ENCODE measurements at places on chromosomes 3 and 15.

- DNase-seq: no peak
Measured at GRCh38 chr15:27500206-27500605, 529.2 kb downstream of the GABRG3 start.

DNA sequence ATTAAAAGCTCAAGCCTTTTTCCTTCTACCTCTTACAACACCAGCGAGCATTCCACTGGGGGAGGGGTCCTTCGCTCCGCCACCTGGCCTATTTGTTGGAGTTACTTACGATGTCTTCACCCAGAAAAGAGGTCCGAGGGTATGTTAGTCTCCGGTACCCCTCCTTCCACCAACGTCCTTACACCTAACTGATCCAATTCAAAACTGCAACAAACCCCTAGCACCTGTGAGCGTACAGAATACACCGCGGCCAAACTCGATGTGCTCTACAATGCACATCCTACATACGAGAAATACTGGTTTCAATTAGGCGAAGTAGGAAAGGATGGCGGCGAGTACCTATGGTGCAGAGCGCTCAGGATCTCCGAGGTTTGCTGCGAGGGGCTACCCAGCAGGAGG is 944 bp downstream of the SLITRK3 start:
- DNase-seq: no peak

- no peak for DNase-seq
Measured at GRCh38 chr15:62257996-62258521, 93.0 kb upstream of the C2CD4B start.

DNA sequence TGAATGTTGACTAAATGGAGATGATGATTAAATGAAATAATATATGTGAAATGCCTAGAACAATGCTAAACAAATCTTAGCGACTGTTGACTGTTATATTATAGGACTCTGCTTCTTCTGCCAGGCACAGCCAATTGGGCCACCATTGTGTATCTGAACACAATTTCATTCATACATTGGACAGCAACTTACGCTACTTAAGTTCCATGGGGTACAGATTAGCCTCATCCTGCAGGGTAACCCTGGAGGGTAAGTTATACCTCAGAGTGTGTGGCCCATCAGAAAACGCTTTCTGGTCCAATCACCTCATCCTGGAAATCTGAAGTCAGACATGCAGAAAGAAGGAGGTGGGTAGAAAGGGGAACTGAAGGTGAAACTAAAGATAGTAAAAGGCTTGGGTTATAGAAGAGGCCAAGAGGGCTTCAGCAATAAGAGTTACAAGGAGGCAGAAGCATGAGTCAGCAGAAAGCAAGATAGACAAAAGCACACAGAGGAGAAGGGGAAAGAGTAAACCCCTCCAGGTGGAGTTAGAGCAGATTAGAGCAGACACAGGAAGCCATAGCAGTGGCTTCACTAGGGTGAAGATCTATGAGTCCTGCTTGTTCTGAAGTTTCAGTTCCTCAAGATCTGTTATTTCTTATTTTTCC is 119.3 kb upstream of the SLC24A5 start:
- DNase-seq: no peak

DNA sequence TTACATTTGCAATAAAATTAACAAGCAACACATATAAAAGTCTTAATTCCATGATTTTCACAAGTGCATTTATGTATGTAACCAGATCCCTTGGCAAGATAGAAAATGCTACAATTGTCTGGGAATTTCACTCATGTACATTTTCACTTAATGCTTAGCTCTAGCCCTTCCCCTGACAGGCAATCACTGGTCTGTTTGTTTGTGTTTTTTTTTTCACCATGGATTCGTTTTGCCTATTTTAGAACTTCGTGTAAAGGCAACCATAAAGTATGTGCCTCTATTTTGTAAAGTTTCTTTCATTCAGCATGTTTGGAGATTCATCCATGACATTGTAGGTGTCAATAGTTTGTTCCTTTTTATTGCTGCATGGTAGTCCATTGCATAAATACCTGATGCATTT is 260.9 kb upstream of the SLCO3A1 start:
- DNase-seq: no peak

DNA sequence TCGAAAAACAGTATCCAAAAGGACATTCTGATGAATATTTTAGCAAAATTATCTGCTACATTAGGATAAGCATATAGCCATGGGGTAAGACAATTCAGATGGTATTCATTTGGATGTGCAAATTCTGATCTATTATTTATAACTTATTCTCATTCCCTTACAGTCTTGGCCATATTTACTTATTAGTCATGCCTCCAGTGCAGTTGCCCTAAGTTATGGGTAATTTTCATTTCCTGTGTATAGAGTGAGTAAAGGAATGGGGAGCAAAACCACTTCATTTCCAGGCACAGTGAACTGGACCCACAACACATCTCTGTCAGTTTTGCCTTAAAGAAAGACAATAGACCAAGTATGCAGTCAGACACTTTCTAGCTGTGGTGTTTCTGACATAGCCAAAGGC is 134.3 kb downstream of the POLQ start:
- DNase-seq: no peak

DNA sequence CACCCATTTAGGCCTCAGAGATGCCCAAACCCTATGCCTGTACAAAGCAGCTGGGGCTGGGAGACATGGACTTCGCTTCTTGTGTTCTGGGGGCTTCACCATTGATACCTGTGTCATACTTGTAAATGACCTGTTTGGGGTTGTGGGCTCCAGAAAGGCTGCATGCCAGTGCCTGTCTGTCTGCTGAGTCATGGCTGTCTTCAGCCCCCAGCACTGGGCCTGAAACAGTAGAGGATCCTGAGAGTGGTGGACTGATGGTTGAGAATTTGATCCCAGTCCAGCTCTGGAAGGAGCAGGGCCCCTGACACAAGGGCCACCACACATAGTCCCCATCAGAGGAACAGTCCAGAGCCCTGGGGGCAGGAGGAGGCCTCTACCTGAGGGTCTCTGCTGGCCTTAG is 24.6 kb upstream of the APEH start:
- DNase-seq: no peak

DNA sequence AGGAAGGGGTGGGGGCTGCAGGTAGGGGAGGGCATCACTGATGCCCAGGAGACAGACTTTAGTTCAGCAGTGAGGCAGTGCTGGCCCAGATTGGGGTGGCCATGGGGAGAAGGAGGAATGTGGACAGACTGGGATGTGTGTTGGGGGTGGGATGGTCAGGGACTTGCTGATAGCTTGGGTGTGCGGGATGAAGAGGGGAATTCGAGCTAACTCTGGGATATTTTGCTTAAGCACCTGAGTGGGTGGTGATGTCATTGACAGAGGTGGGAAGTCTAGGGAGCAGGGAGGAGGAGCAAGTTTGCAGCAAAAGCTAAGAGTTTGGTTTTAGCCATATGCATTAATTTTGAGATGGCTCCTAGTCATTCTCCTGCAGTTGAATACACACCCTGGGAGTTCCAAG is 207.5 kb downstream of the RPLP1 start:
- DNase-seq: no peak

- DNase-seq: no peak
Measured at GRCh38 chr3:170003881-170004356, 33.9 kb upstream of the GPR160 start.

GRCh38 chr15:29438703-29439055 is 169.1 kb upstream of the NSMCE3 start:
- DNase-seq: no peak

GRCh38 chr15:90918034-90918788 is 14.1 kb downstream of the HDDC3 start:
- DNase-seq: no peak

DNA sequence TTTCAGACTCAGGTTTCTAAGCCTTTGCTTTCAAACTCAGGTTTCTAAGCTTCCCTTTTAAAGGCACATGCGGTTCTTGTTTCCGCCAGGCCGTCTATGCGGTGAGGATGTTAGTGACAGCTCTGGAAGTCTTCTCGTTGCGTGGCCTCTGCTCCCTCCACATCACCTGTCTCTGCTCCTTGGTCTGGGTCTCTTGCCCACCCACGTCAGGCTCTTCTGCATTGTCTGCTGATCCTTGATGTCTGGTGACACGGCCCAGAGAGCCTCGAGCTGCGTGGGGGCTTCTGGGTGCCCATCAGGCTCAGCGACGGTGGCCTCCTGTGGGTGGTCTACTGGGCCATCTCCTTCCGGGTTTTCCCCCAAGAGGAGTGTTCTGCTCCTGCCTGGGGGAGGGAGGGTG is 30.5 kb downstream of the KLF13 start:
- peak; percentile 73 for DNase-seq

GRCh38 chr3:83500422-83500821 is 1458.4 kb upstream of the CADM2 start:
- DNase-seq: no peak

DNA sequence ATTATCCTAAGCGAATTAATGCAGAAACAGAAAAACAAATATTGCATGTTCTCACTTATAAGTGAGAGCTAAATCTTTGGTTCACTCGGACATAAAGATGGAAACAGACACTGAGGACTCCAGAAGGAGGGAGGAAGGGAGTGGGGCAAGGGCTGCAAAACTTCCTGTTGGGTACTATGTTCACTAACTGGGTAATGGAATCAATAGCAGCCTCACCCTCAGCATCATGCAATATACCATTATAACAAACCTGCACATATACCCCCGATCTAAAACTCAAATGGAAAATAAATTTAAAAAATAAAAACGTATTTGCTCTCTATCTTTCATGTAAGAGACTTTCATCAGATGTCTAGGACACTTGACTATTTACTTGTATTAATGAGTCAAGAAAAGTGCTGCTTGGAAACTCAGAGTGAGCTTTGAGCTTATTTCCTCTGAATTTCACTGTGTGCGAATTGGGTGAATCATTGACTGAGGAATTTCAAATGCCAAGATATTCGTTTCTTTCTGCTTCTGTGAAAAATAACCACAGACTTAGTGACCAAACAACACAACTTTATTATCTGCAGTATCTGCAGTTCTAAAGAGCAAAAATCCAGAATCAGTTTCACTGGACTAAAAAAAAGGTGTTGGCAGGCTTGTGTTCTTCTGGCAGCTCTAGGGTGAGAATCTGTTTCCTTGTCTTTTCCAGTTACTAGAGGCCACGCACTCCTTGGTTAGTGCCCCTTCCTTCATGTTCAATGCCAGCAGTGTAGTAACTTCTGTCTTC is 18.4 kb downstream of the TM4SF18 start:
- no peak for DNase-seq

DNA sequence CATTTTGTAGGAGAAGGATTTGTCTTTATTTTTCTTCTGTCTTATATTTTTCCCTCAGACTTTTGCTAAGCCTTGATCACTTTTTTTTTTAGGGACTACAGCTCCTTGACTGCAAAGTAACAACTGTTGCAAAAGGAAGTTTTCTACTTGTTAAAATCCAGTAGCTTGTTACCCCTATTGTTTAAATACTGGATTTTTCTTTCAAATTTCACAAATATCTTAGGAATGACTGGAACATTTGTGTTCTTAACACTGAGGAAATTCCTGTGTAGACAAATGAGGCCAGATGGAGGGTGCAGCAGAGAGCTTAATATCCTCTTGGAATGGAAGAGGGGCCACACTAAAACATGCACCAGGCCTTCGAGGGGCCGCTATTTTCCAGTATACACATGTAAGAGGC is 3.2 kb upstream of the PGPEP1L start:
- no peak for DNase-seq

GRCh38 chr15:79358069-79358468 is 47.2 kb downstream of the TMED3 start:
- no peak for DNase-seq

DNA sequence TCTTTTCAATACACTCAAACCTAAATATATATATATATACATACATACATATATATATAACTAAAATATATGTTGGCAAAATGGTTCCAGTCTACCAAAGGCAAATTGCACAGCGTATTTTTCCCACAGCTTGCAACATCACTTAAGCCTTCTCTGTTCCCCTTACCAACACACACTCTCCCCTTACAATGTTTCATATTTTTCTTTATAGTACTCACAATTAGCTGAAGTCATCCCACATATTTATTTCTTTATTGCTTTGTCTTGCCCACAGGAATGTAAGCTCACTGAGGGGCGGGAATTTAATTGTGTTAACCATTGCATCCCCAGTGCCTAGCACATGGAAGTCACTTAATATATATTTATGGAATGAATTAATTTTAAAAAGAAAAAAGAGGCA is 288.3 kb downstream of the ULK4 start:
- DNase-seq: no peak

DNA sequence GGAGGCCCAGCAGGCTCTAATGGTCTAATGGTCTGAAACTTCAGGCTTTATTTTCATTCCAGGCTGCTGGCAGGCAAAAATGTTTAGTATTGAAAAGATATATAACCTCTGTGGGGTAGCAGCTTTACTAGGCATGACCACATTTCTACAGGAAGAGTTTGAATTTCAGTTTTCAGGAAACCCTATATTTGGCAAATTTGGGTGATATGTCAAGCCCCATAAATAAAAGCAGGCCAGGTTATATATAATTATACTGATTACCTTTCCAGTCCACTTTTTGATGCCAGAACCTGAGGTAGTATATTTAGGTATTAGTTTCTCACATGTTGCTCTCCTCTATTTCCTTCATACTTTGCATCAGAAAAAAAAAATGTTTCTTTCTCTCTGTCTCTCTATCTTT is 37.2 kb upstream of the PHLDB2 start:
- no peak for DNase-seq

DNA sequence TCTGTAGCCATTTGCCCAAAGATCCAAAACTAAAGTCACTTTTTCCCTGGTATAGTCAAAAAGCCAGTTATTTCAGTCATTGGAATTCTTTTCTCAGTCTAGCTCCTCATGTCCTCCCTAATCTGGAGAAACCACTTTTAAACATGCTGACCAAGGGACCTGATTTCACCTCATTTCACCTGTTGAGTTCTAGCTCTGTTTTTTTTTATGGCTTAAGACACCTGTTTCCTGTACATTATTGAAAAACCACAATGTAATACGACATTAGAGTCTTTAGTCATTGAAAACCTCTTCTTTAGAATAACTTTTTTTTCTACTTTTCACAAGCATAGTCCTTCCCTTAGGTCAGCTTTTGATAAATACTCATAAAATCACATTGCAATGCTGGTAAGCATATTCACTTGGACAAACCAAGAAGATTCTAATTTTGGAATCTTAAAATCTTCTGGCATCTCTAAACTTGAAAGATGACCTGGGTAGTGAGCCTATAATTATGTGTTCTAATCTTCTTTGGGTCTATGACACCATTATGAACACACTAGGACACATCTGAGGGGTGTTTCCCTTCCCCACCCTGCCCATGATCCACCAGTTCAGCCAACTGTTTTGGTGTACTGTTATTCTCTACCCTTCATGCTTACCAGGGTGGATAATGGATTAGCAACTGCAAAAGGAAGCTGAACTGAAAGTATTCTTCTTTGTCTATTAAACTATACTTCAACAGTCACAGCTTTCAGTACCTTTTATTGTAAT is 103.5 kb upstream of the FXR1 start:
- no peak for DNase-seq

DNA sequence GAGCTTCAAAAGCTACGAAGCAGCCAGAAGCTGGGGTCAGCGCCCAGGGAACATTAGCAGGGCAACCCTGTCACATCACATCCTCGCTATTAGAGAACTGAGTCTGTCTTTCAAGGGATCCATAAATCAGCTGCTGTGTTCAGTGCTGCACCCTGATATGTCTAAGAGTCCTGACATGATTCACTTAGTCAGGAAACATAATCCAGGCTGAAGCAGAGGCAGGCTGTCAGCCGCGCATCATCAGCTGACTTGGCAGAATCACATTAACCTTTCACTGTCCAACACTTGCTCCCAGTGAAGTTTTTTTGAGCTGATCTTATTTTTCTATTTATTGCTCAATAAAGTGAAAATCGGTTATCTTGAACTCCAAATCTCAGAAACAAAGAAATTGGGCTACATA is 23.5 kb downstream of the MYH15 start:
- DNase-seq: no peak

- DNase-seq: no peak
Measured at GRCh38 chr3:115623044-115623868, at the start of gene GAP43. GAP43 (plus strand) TSS chr3:115623510; CDS start chr3:115623690, 180 bp downstream.

Measured in naive thymus-derived CD8-positive, alpha-beta T cell (primary cell).